Bronchial smooth muscle cell (primary cell): ENCODE measurements at places on chromosomes 3 and 15. TPM values are rescaled to one million over a fixed set of nuclear protein-coding genes. Genes with fewer than 3 reads are reported as not detected.

The INAFM2 gene
- 2.2 and 5.5 TPM in 2 replicates for total RNA-seq

The KLHL6 gene
- under 0.01 TPM in 1 of 2 replicates, not detected in the other for total RNA-seq

The TIMP4 gene
- total RNA-seq = 12.0 and 17.2 TPM in 2 replicates

The SPINT1 gene
- total RNA-seq = 0.09 and 0.32 TPM in 2 replicates

The CLCN2 gene
- total RNA-seq = 3.5 and 4.6 TPM in 2 replicates

The CD276 gene
- 90.9 and 105 TPM in 2 replicates for total RNA-seq

The GASK1A gene
- 0.26 and 3.3 TPM in 2 replicates for total RNA-seq

The SLC9C1 gene
- not detected in 2 replicates for total RNA-seq

The DNAH12 gene
- total RNA-seq = under 0.01 TPM in 2 replicates

The PLCB2 gene
- under 0.01 and 0.16 TPM in 2 replicates for total RNA-seq

The ZNF621 gene
- total RNA-seq = 11.8 and 13.2 TPM in 2 replicates

The RGMA gene
- total RNA-seq = 1.1 and 1.9 TPM in 2 replicates

The C3orf20 gene
- total RNA-seq = not detected in 2 replicates

The UBAP1L gene
- 0.95 and 1.5 TPM in 2 replicates for total RNA-seq

The ACAP2 gene
- total RNA-seq = 73.3 and 86.1 TPM in 2 replicates

The KLHDC8B gene
- 45.7 and 67.5 TPM in 2 replicates for total RNA-seq

The ITIH3 gene
- not detected in 2 replicates for total RNA-seq
